NCI-H524 (cell line): ENCODE measurements at places on chromosomes 7 and 10.

DNA sequence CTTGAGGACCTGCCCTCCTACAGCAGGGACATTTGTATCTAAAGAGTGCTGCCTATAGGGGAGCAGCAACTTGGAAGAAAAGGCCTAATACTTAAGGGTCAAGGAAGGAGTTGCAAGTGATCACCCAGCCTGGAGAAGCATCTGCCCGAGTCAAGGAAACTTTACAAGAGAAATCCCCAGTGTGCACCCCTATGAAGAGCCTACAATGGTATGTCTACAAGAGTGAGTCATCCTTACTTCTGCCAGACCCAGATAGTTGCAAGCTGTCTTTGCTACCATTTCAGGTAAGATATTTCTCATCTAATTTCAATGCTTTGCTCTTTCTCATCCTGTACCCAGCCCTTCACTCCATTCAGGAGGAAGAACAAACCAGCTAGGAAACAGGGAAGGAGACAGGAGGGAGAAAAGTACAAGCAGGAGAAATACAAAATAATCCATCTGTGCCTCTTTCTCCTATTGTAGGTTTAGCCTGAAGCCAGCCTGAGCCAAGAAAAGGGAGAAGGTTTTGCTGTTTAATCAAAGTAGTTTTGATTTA lies 34.4 kb upstream of the AGR3 start:
- no peak for DNase-seq

GRCh38 chr10:78214955-78215354 lies 181.3 kb downstream of the RPS24 start:
- no peak for DNase-seq

DNA sequence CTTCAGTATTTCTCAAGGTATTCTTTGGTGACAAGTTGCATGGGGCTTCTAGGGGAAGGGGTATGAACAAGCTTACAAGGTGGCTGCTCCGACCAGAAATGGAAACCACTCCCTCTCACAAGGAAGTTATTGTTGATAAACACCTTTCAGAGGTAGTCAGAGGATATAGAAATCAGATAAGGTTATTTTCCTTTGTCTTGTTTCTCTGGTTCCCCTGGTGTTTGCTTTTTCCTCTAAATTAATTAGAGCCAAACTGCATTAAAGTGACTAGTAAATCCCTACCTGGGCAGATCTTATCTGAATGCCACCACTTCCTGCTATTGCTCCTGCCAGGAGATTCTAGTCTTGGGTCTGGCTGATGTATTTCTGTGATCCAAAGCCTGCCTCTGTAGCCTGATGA lies 725.4 kb downstream of the INHBA start:
- DNase-seq: no peak

DNA sequence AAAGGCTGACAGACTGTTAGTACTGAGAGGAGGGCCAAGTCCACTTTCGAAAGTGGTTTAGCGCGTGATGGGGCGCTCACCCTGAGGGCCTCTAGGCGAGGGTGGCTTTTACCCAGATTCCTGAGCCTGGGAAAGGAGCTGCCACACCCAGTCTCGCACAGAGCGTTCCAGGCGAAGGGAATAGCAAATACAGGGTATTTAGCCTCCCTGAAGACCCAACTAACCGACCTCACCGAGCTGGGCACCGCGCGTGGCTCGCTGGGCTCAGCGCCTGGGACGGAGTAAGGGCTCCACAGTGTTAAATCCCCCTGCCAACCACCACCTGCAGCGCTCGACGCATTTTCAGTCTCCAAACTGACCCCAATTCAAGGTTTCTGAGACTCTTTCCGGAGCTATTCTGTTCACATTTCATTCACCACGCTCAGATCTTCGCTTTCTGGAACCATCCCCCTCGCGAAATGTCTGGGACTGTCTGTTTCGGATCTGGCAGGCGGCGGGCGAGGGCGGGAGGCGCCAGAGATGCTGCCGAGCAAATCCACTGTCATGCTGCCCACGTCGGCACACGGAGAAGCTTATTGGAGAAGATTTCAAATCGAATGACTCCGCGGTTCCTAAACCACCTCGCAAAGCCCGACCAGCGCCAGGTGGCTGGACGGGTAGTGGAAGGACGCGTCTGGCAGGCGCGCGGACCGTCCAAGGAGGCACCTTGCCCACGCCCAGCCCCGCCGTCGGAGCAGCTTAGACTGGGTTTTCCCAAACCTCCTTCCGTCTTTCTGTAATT lies 1.4 kb upstream of the OSBPL3 start:
- DNase-seq: peak; percentile 11

- no peak for DNase-seq
These were observed 19.2 kb upstream of the SUPV3L1 start for GRCh38 chr10:69160809-69161241.
